ENCODE measurements at places on chromosomes 1 and 21.

- no peak for DNase-seq
Observed at GRCh38 chr1:1089731-1090423, 15.8 kb upstream of the RNF223 start.

DNA sequence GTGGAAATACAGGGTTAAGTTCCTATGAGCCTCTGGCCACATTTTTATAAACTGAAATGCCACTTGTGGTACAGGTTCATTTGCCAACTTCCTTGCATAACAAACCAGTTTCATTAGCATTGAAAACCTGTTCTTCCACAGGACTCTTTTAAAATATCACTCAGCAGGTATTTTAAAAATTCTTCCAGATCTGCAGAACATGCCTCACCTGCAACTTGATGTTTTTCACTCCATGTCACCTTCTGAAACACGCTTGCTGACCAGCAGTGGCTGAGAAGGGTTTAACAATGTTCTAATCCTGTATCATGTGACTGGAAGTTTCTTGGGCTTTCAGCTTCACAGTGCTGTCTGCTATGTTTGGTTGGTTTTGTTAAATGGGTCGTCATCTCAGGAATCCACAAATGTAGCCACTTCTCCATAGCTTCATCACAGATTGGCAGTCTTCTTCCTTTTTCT lies 17.6 kb upstream of the CBR3 start:
- DNase-seq = no peak

- DNase-seq = no peak
Observed at GRCh38 chr1:11458811-11459275, 20.1 kb upstream of the DISP3 start.

DNA sequence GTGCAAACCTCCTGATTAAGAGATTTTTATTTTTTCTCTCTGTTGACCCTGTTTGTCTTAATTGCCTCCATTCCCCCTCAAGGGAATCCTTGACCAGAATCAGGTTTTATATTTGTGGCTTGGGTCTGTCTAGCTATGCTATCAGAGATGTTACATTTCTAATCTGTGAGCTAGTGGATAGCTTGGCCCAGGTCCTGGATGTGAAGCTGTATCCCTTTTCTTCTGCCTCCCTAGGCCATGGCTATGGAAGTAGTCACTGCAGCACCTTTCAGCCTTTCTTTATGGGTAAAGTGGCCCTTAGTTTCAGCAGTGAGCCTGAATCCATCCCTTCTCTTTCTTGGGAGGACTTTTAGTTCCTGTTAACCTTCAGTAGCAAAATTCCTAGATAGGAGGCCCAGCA lies 17.0 kb upstream of the ANGEL2 start:
- no peak for DNase-seq

DNA sequence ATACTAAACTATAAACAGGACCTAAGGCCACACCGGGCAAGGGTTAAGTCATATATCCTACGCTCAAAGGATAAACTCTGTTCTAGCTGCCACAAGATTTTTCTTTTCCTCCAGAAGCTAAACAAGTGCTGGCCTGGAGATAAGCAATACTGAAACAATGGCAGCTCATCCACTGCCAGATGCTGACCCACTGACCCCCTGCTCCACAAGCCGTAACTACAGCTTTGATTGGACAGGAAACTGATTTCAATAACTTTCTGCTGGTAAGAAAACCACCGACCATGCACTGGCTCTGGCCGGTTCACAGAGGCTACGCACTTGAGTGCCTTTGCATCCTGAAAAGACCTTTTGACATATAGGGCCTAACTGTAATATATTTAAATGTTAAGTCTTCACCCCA lies 51.3 kb upstream of the PLA2G2C start:
- DNase-seq = no peak

DNA sequence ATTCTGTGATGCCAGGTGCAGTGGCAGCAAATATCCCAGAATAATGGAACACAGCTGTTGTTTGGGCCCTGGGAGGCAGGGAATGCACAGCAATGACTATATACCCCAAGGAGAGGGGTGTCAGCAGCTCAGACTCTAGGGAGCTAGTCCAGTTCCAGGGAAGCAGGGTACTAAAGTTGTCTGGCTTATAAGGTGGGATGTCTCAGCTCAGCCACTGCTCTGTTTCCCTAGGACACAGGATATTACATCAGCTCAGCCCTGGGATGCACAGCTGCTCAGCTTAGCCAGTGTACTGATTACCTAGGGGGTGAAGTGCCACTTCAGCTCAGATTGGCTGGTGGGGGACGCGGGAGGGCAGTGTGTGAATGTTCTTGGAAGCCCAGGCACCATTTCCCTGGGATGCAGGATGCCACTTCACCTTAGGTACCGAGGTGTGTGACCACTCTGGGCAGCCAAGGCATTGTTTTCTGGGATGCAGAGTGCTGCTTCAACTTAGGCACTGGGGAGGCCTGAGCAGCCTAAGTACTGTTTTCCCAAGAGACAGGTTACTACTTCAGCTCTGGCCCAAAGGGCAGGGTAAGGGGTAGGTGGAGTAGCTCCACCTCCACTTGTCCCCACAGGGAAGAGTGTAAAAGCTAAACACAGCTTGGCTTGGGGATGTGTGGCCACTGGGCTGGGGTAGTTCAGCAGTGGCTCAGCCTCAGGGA lies 59.4 kb downstream of the DIPK1A start:
- DNase-seq = no peak

DNA sequence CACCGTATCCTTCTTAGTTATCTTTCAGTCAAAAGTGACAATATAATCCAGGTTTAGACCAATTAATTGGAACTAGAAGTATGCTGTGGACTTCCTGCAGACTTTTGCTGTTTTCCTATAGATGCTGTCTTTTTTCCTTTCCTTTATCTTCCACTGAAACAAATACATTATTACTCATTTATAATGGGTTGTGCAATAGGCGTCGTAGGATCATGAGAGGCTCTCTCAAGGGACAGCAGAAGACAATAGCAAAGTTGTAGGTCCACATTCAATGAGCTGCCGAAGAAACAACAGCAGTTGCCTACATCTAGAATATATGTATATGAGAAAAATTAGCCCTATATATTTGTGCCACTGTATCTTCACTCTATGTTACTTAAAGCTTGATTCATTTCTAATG lies 371.6 kb downstream of the AMY1C start:
- no peak for DNase-seq
